Activated CD4-positive, alpha-beta T cell treated with anti-CD3 and anti-CD28 coated beads for 4 hours (primary cell): ENCODE measurements at places on chromosomes 13 and 19.

- DNase-seq = no peak
Observed at GRCh38 chr19:16285769-16286498, 38.7 kb upstream of the KLF2 start.

GRCh38 chr13:70995338-70995737 is 871.7 kb downstream of the DACH1 start:
- DNase-seq = no peak

GRCh38 chr19:54608205-54608604 is 14.8 kb downstream of the LILRA1 start:
- no peak for DNase-seq

- DNase-seq = no peak
Observed at GRCh38 chr13:78305171-78305570, 298.2 kb downstream of the POU4F1 start.

DNA sequence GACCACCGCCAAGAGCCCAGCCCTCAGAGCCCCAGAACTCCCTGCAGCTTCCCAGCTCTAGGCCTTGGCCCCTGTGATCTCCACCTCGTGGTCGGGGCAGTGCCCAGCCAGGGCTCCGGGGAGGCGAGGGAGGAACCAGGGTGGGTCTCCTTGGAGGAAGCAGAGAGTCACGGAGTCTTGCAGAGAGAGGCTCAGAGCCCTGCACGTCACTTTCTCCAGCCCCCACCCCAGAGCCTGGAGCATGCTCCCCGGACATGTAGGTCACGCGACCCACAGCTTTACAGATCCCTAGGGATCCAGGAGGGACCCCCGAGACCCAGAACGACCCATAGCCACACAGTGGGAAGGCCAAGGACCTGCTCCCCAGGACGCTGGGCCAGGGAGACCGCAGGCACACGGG is 11.9 kb downstream of the GADD45B start:
- DNase-seq = no peak

DNA sequence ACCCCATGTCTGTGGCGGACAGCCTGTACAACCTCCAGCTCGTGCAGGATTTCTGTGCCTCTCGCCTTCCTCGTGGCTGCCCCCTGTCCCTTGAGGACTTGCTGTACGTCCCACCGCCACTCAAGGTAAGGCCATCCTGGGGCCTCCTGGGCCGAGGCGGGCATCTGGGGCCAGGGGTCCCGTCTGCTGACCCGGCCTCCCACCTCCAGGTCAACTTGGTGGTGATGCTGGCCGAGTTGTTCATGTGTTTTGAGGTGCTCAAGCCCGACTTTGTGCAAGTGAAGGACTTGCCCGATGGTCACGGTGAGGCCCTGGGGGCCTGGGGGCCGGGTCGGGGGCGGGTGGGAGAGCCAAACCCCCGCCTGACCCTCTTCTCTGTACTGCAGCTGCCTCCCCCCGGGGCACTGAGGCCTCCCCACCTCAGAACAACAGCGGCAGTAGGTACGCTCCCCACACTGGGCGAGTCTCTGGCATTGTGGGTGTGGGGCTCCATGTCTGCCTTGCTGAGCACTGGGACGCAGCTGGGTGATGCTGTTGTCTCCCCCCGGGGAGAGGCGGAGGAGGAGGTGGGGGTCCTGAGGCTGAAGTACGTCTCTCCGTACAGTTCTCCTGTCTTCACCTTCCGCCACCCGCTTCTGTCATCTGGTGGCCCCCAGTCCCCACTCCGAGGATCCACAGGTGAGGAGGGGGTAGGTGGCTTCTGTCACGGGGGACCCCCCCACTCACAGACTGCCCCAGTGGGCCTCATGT is 15.0 kb downstream of the CAMSAP3 start:
- no peak for DNase-seq

DNA sequence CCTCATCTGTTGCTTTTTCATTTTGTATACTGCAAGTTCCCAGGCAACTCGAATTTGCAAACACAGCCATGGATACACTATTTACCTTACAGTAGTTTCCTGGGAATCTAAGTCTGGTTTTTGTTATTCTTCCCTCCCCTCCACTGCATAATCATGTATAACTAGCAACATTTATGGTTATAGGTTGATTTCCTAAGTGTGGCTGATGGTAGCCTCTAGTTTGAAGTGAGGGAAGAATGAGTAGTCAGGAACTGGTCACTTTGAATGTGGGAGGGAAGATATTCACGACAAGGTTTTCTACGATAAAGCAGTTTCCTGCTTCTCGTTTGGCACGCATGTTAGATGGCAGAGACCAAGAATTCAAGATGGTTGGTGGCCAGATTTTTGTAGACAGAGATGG is at the start of gene KCNRG:
Gene KCNRG, plus strand, starts transcription at position 187 of the 400 bp plus-strand sequence. Its CDS starts 50 bp downstream, at position 237.
- no peak for DNase-seq

- DNase-seq = no peak
Observed at GRCh38 chr13:30362869-30363268, 55.5 kb upstream of the KATNAL1 start.

- DNase-seq = no peak
Observed at GRCh38 chr13:47168618-47169017, 271.8 kb upstream of the HTR2A start.

DNA sequence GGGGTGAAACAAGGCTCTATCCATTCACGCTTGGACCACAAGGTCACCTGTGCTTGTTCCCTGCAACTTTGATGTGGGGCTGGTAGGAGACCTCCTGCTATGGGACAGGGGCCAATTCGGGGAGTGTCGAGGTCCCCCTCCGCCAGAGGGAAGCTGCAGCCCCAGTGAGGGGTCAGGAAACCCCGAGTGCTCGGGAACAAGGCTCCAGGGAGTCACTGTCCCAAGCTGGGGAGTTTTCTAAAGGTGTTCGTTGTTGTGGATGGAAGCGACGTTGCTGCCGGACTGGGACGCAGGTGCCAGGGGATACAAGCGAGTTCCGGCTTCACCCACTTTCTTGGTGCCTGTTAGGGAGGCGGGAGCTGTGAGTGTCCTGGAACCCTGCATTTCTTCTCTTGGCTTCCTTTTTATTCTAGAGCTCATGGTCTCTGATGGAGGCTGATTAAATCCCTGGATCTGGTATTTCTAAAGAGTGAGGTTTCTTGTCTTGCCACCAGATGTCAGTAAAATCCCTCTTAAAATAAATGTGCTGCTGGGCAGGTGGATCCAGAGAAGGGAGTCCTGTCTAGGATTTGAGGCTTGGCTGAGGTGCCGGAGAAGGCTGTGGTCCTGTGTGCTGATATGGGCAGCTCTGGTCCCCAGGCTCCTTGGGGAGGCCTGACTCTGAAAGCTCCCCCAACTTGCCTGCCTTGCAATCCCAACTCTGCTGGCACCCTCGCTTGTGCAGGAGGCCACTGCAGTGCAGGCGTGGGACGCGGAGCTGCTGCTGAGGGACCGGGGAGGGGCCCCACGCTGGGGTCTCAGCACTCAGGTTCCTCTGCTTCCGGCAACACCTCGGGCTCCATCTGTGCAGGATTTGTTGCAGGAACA is 153.9 kb downstream of the TEX29 start:
- DNase-seq = no peak

- no peak for DNase-seq
Observed at GRCh38 chr13:109983447-109983846, 197.1 kb upstream of the IRS2 start.

GRCh38 chr19:6467384-6467783 is 3.3 kb downstream of the CRB3 start:
- no peak for DNase-seq

DNA sequence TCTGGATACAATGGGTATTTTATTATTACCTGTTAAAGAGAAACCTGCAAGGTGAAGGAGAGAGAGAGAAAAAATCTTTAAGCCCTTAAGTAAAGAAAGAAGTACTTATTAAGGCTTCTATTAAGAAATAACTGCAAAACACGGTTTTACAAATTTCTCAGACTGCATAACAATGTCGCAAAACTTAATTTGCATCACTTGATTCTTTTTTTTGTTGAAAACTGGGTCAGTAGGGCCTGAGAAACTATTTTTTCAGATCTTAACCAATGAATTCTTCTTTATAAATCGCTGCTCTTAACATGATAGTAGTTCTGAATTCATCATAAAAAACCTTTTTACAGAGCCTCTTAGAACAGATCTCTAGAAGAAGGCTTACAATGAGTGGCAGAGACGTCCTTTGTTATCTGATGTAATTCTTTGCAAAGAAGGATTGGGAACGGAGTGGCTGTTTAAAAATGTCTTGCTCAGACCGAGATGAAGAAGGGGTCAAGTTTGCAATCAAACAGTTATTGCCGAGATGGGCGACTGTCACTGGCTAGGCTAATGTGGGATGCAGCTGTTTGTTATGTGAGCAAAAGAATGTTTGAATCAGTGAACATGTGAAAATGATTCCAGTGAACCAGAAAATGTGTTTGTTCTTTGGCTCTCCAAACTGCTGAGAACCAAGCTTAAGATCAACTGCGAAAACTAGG is 76.3 kb downstream of the ZNF536 start:
- no peak for DNase-seq

GRCh38 chr19:42419309-42419708 is 7.9 kb downstream of the LIPE start:
- no peak for DNase-seq

DNA sequence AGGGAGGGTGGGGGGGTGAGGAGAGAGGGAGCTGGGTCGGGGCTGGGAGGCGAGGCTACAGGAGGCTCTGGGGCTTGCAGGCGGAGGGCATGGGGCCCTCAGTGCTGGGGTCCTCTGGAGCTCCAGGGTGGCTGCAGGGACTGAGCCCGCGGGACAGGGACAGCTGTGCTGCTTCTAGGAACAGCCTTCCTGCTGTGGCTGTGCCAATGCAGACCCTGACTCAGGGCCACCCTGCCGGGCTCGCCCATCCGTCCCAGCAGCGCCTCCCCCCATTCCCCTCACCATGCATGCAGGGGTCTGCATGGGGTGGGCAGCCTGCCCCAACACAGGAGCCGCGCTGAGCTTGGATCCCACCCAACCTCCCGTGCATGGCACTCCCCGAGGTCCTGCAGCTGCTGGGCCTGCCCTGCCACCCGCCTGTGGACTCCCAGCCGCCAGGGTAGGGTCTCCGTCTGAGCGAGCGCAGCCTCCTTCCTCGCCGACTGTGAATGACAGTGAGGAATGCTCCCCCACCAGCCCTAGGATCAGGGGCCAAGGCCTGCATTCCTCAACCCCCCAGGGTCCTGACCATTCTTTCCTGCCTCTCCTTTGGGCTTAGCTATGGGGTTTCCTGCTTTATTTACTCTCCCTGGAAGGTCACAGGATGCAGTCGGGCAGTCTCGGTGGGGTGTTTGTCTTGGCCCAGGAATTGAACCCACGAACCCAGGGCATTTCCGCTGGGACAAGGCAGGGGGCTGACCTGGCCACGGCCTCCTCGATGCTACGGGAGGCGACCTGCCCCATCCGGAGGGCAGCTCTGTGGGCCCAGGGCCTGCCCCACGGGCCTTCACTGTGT is 23.4 kb downstream of the CEBPG start:
- no peak for DNase-seq
